ENCODE measurements at places on chromosomes 16 and 17. TPM values are rescaled to one million over a fixed set of nuclear protein-coding genes. Genes with fewer than 3 reads are reported as not detected.

DNA sequence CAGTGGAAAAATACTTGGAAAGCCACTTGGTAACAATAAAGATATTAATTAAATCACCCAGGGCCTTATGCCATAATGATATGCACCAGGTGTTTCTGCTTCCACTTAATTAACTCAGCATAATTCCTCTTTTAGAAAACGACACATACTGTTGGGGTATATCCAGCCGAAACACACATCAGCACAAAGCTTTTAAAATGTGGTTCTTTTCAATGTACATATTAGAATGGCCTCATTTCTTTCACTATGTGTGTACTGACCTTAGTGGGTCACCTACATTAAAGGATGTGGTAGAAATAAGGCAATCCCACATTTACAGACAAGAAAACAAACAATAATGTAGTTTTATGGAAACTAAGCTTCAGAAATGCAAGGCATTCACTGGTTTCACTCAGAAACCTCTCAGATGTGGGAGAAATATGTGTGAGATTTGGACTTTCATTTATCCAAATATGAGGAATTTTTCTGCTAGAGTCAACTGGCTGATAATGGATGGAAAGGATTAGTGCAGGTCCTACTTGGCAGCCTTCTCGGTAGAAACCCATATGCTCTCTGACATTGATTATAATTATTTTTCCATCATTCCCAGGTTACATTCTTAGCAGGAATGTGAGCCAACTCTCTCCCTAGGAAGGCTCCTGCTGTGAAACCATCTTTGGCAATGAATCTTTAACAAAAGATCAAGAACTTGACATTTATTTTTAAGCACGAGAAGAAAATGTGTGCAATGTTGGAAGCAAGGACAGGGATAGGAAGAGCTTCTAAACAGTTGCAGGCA lies 66.7 kb upstream of the DHX40 start:
- H3K36me3 ChIP-seq: no peaks in the 10 kb centered on the region
- DNase-seq: no peak
- H3K27ac ChIP-seq: no peak overlapping the region
- no peaks in the 10 kb centered on the region for H3K27me3 ChIP-seq

Gene PLA2G10
- not detected for total RNA-seq

DNA sequence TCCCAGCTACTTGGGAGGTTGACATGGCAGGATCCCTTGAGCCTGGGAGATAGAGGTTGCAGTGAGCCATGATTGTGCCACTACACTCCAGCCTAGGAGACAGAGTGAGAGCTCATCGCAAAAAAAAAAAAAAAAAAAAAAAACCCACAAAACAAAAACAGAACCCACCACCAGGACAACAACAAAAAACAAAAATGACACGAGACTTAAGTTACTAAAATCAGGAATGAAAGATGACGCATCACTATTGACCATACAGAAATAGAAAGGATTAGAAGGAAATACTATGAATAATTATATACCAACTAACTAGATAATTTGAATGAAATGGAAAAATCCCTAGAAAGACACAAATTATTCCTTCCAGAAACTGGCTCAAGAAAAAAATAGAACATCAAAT lies 432.4 kb upstream of the PMFBP1 start:
- no peaks in the 10 kb centered on the region for H3K36me3 ChIP-seq
- no peak overlapping the region for H3K27ac ChIP-seq
- DNase-seq: no peak
- no peaks in the 10 kb centered on the region for H3K27me3 ChIP-seq
- no peaks in the 10 kb centered on the region for H3K4me1 ChIP-seq

DNA sequence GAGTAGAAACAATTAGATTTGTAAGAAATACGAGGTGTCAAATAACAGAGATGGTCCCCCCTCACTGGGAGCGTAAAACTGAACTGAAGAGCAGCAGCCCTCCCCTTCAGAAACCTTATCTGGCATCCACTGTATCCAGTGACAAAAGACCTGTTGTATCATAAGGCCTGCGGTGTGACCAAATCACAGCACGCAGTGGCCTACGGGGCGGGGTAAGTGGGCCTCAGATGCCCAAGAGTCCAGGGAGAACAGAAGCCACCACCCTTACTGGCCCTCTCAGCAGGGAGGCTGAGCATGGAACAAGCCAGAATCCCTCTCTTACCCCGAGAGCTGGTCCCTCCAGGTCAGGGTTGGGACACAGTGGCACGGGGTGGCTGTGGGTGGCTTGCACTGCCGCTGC lies 5.5 kb downstream of the JMJD6 start:
- no peak overlapping the region for H3K27ac ChIP-seq
- no peaks in the 10 kb centered on the region for H3K27me3 ChIP-seq
- no peak for DNase-seq
- no peak overlapping the region for H3K4me3 ChIP-seq

DNA sequence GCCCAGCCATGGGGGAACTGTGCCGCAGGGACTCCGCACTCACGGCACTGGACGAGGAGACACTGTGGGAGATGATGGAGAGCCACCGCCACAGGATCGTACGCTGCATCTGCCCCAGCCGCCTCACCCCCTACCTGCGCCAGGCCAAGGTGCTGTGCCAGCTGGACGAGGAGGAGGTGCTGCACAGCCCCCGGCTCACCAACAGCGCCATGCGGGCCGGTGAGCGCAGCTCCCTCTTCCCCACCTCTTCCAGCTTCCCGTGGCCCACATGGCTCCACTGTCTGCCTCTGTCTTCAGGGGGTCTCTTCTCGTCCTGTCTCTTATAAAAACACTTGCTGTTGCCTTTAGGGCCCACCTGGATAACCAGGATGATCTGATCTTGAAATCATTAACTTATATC lies 11.6 kb downstream of the CARD14 start:
- no peaks in the 10 kb centered on the region for H3K36me3 ChIP-seq
- no peak for DNase-seq
- H3K4me3 ChIP-seq: no peak overlapping the region

Gene VPS9D1
- 19.5 TPM for total RNA-seq

Measured in GM23248 (cell line).